ENCODE measurements at places on chromosomes 16 and 17.
A peak's percentile ranks its signal among the peaks of the same experiment; 100 is the strongest.

- DNase-seq = no peak
Measured at GRCh38 chr17:28969706-28970393, 18.5 kb upstream of the PHF12 start.

- DNase-seq = no peak
Measured at GRCh38 chr16:67846063-67846319, 742 bp upstream of the NUTF2 start.

DNA sequence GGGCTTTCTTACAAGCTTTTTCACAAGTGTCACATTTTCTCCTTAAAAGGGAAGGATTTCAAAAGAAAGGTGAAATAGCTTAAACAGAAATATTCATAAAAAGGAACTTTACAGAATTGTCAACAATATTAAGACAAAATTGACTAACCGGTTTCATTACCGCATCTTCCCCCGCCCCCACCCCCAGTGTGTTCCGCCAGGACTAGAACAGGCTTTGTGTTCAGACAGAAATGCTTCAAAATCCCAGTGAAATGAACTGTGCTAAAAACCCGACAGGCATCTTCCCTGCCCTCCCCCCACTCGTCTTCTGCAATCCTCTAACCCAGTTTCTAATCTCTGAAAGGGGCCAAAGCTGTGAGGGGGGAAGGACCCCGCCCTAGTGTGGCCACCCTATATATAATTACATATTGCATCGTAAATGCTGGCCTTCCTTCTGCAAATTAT, 990 bp upstream of the ROGDI start:
- peak; percentile 17 for DNase-seq

GRCh38 chr17:74756891-74757290, 8.5 kb downstream of the NHERF1 start:
- DNase-seq = no peak

- no peak for DNase-seq
Measured at GRCh38 chr16:79483336-79483735, 117.2 kb downstream of the MAF start.

DNA sequence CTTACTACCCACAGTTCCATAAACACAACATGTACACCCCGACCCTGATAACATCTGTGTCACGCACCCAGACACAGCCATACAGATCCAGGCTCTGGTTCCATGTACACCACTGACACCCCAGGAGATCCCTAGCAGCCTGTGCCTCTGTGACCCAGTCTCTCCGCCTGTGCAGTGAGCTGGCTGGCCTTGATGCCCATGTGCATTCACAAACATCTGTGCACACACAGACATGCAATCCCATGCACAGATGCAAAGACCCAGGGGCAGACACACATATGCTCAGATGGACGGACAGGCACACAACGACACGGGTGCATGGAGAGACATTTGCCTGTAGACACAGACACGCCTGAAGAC, 4.1 kb downstream of the CCDC102A start:
- no peak for DNase-seq

GRCh38 chr16:87098976-87099720, 218.0 kb downstream of the C16orf95 start:
- DNase-seq = no peak

GRCh38 chr16:259226-259625, 16.5 kb downstream of the RGS11 start:
- DNase-seq = no peak

DNA sequence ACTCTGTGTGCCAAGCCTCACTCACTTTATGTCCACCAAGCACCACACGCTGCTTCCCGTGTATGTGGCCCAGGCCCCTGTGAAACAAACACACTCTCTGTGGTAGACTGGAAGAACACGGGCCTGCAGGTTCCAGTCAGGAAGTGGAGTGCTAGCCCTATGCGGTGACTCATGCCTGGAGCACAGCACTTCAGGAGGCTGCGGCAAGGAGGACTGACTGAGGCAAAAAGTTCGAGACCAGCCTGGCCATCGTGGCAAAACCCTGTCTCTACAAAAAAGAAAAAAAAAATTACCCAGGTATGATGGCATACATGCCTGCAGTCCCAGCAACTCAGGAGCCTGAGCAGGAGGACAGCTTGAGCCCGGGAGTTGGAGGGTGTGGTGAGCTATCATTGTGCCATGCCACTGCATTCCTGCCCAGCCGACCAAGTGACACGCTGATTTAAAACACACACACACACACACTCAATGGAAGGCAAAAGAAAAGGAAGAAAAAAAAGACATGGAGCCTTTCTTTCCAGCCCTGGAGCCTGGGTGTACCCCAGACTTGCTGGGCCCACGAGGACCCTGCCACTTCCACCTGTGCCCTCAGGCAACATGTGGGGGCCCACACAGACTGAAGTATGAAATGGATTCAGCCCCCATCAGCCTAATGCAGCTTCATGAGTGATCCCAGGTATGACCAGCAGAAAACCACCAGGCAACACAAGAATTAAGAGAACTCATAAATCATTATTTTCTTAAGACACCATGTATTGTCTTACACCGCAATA, 126.6 kb downstream of the ANKRD11 start:
- DNase-seq = peak; percentile 68

- peak; percentile 37 for DNase-seq
Measured at GRCh38 chr17:74770498-74771318, 5.4 kb downstream of the NAT9 start.

- DNase-seq = no peak
Measured at GRCh38 chr17:76742958-76743357, 5.0 kb downstream of the MFSD11 start.

GRCh38 chr16:13944816-13945215, 24.9 kb downstream of the ERCC4 start:
- no peak for DNase-seq

GRCh38 chr17:13601776-13602551, at the start of gene HS3ST3A1:
TSS of gene HS3ST3A1 (minus strand) at chr17:13601929. CDS start at chr17:13601129, 800 bp downstream.
- DNase-seq = peak; percentile 81

DNA sequence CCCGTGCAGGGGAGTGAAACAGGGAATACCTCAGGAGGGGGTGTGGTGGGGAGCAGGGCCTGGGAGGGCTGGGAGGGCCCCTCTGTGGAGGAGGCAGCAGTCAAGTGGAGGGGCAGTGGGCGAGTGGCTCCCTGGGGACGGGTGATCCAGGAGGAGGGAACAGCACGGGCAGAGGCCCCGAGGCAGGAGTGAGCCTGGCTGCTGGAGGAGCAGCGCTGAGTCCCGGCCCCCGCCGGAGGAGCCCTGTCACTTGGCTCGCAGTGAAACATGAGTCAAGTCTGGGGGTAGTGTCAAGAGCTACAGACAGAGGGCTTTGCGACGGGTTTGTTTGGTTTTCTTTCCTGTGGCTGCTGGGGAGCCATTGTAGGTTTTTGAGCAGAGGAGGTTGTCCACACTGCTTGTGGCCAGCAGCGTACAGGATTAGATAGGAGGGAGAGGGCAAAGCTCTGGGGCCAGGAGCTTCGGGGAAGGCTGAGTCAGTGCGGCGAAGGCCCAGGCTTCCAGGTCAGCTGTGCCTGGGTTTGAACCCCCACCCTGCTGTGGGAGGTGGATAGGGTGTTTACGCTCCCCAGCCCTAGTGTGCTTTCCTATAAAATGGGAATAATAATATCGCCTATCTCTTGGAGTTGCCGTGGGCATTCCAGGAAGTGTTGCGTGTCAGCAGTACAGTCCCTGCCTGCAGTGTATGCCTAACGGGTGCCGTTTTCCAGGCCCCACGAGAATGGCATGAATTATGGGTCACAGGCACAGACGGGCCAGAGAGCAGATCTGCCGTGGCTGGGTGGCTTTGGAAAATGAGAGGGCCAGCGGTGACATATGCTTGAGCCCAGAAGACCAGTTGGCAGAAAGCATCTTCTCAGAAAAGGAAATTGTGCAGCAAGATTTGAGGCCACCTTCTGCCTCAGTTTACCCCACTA, 115.9 kb upstream of the CIBAR2 start:
- DNase-seq = peak; percentile 58

- DNase-seq = no peak
Measured at GRCh38 chr17:58158181-58158580, 8.6 kb upstream of the OR4D2 start.

DNA sequence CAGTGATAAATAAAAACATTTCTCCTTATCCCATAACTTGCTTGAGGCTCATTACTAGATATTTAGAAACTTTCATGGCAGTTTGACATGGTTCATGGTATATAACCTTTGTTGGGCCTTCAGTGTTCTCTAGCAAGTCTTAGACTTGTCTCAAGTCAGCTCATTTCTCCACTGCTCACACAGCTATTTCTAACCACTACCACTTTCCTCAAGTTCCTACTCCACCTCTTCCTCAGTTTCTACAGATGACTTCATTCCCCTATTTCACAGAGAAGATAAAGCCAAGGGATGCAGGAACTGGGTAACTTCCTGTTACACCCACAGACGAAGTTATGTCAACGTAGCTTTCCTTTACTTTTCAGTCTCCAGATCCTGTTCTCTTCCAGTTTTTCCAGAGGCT, 23.2 kb downstream of the NLK start:
- no peak for DNase-seq

- no peak for DNase-seq
Measured at GRCh38 chr16:87463722-87464690, 28.8 kb downstream of the ZCCHC14 start.

DNA sequence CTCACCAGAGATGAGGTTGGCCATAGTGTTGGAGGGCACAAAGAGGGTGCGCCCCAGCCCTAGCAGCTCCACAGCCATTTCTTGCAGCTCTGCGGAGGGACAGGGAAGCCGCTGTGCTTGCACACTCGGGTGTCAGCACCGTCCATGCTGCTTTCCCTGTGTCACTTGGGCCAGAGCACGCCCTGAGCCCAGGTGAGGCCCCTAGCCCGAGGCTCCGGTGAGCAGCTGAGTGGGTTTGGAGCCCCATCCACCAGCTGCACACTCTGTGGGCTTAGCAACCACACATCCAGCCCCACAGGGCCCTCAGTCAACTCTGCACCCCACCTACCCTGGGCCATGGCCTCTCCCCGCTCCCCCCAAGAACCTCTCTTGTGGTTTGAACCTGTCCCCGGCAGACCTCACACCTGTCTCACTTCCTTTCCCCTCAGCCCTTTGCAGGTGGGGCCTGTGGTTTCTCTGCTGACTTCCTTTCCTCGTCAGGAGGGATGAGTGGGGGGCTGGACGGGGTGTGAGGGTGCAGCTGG, 20.7 kb downstream of the TMEM235 start:
- DNase-seq = no peak

GRCh38 chr16:69508033-69508755, 57.6 kb upstream of the NFAT5 start:
- DNase-seq = no peak

DNA sequence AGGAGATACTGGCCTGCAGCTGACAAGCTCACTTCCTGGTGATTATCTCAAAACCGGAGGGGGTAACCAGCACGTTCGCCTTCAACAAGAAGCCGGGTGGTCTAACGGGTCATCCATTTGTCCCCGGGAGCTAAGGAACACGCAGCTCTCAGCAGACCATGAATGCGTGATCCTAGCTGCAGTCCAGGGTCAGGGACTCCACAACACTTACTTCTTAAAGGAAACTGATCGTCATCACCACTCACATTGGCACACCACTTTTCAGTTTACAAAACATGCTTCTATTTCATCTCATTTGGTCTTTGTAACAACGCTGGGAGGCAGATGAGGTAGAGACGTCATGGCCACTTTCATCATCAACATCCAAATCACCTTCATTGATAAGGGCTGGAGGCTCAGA, 25.2 kb downstream of the COTL1 start:
- DNase-seq = no peak

DNA sequence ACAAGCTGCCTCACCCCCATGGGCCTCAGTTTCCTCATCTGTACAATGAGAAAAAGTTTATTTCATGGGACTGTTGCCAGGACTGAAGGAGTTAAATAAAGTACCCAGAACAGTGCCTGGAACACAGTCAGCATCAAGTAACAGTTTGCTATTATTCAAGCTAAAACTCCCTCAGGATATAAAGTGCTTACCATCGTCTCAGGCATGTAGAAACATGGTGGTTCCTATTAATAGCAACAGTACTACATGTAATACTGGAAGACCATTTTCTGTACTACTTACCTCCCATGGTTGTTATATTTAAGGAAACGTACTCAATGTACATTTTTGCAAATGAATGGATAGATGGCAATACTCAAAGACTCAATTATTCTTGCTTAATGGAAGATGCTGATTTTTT, 93.4 kb downstream of the NCOR1 start:
- DNase-seq = no peak

GRCh38 chr17:79325709-79326430, 251.2 kb downstream of the ENGASE start:
- DNase-seq = peak; percentile 9

DNA sequence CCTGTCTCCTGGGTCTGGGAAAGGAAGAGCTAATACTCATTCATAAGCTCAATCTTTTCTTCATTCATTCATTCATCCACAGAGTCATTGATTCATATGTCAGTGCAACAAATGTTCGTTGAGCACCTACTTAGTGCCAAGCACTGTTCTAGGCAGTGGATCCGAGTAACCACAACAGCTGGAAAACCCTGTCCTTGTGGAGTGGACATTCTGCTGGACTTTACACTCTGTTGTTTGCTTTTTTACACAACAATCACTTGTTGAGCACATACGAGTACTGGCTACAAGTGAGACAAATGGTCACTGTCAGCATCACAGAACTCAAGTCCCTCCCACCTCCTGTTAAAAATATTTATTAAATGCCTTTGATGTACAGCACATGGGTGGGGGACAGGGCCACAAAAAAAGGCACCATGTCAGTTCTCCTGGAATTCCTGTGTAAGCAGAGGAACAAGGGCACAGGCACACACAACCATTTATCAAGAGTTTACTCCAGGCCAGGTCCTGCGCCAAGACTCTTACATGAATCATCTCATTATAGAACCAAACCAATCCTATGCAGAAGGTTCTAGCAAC, 46.9 kb downstream of the TEKT5 start:
- no peak for DNase-seq

GRCh38 chr17:38727736-38728135, 2.4 kb upstream of the CISD3 start:
- no peak for DNase-seq

DNA sequence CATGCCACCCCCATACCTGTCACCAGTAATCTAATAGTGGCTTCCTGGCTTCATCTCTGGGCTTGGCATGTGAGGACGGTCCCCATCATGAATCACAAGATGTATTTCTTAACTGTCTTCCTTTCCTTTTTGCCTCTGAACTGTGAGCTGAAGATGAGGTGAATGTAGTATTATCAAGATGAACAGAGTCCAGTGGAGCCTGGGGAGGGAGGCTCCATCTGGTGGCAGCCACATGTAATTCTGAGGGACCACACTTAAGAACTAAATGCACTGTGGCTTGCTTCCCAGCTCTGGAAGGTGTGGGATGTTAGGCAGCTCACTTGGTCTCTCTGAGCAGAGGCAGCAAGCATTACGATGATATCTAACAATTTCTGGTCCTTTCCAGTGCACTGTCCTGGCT, 354.9 kb upstream of the ASIC2 start:
- DNase-seq = no peak

GRCh38 chr17:64327201-64327930, 63.3 kb downstream of the PECAM1 start:
- DNase-seq = peak; percentile 66

GRCh38 chr17:35087731-35088355, 24.3 kb upstream of the RFFL start:
- DNase-seq = no peak

- DNase-seq = peak; percentile 89
Measured at GRCh38 chr17:59329176-59330052, 2.0 kb upstream of the YPEL2 start.
